ENCODE measurements at places on chromosomes 3 and 15. TPM values are rescaled to one million over a fixed set of nuclear protein-coding genes. Genes with fewer than 3 reads are reported as not detected.
A peak's percentile ranks its signal among the peaks of the same experiment; 100 is the strongest.

The SPATA12 gene
- total RNA-seq: not detected

- no peak for ATAC-seq
Measured at GRCh38 chr3:14689247-14689980, 14.5 kb downstream of the C3orf20 start.

GRCh38 chr15:30985081-30985531 is 6.3 kb downstream of the MTMR10 start:
- ATAC-seq: no peak

DNA sequence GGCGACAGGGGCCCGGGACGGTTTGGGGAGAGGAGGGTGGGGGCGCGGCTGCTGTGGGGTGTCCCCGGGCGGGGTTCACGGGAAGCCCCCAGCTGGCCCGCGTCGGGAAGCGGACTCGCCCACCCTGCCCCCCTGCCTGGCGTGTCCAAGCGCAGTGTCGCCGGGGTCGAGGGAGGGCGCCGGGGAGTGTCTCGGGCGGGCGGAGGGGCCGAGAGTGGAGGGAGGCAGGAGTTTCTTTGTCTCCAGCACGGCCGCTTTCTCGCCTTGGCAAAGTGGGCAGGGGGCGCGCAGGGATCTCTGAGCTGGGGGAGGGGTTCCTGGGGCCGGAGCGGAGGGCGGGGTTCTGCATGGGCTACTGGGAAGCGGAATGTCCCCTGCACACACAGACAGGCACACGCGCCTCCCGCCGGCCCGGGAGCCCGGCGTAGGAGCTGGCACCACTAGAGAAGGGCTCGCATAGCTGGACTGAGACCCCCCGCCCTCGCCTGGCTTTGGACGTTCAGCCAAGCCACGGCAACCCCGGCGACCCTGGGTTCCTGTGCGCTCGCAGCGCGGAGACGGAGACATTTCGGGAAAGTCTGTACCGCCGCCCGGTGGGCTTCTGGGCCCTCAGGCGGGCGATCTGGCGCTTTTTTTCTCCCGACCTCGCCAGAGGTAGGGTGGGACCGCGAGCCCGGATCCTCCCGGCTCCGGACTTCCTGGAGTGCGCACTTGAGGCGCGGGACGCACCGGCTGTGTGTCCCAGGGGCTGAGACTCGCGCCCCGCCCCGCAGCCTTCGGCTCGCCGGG is 822 bp downstream of the ST8SIA2 start:
- no peak for ATAC-seq

- ATAC-seq: no peak
Measured at GRCh38 chr3:85603378-85603777, 644.6 kb downstream of the CADM2 start.

DNA sequence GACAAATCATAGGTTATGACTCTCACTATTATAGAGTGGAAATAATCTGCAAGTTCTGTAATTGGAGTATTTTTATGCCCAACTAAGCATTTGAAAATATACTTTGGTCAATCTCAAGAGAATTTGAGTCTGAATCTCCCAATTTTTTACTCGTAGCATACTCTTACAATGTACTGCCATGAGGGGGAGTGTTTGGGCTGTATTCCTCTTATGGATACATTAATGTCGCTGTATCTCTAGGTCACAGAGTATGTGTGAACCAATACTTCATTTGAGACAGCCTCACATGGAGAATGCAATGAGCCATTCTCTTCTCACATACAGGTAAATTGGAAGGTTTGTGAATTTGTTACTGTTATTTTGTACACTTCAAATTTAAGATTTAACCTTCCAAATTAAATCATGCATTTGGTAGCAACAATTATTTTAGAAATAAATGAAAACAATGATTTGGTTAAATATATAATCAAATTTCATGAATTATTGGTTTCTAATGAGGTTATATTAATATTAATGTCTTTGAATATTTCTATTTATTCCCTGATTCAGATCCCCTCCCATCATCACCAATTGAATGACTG is 5.5 kb upstream of the CD200 start:
- ATAC-seq: peak; percentile 89

- peak; percentile 89 for ATAC-seq
Measured at GRCh38 chr3:114418724-114419543, 125.1 kb downstream of the TIGIT start.

GRCh38 chr3:151839313-151839631 is 25.4 kb downstream of the AADAC start:
- no peak for ATAC-seq

- peak; percentile 76 for ATAC-seq
Measured at GRCh38 chr3:150286390-150287147, 121.5 kb upstream of the TSC22D2 start.

DNA sequence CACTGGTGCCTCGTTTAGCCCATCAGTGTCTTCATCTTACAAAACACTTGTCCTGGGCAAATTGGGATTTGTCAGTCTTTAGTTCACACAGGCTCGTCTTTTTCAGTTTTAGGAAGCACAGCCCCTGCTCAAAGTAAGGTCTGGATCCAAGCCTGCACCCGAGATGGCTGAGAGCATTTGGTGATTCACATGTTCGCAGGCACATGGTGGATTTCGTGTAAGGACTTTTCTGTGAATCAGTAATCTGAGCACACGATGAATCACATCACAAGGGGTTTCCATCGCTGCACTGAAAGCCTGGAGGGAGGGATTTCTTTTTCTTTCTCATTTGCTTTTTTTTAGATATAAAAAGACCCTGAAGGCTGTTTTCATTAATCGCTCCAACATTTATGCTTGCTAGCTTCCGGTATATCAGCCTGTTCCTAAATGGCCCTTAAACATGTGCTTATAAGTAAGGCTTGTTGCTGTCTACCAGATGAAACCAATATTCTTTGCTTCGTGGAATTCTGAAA is 435.6 kb upstream of the ATP10A start:
- no peak for ATAC-seq

DNA sequence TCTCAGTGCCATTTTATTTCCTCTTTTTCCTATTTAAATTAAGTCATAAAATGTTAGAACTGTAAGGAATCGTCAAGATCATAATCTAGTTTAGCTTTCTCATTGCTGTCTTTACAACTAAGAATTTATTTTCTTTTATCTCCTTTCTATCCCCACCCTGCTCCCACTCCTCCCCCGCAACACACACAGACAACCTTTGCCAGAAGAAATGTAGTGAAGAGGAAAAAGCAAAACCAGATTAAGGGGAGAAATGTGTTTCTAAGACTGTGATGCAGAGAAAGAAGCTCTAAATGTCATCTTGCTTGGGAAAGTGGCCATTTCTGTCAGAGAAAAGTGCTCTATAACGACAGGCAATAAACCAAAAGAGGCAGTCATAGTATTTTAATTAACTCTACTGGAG is 78.3 kb upstream of the MLF1 start:
- ATAC-seq: no peak

The CDC25A gene
- 3.8 TPM for total RNA-seq

GRCh38 chr3:105516972-105517371 is 150.3 kb downstream of the ALCAM start:
- no peak for ATAC-seq

GRCh38 chr3:27596334-27596841 is 112.2 kb upstream of the SLC4A7 start:
- no peak for ATAC-seq

DNA sequence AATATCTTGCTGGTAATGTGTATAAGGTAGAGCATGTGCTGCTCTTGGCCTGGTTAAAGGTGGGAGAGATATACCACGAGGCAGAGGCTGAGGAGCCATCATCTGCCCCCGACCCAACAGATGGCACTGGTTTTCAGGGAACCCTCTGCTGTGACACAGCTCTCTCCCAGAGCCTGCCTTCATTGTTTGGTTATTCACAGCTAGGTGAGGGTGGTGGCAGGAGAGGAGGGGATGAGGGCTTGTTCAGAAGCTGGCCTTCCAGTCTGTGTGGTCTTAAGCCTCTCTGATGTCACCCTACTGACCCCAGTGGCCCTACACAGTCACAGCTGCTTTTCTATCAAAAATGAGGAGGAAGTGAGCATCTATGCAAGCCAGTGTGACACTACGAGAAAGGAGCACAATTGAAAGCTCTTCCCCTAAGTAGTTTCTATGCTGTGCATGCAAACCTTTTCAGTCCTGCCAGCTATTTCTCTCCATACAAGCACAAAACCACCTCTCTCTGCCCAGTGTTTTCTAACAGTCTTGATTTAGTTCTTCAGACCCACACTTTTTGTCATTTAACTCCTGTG is 258.4 kb upstream of the AGTR1 start:
- no peak for ATAC-seq

DNA sequence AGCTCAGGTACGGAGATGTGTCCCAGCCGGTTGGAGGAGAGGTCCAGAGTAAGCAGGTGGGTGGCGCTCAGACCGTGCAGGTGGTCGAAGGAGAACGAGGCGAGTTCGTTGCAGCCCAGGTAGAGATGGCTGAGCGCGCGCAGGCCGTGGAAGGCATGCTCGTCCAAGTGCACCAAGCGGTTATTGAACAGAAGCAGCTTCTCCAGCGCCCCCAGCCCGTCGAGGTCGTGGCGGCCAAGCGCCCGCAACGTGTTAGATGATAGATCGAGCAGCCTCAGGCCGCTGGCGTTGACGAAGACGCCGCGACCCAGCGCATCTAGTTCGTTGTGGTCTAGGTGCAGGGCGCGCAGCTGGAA is 648 bp downstream of the AMIGO3 start:
- ATAC-seq: no peak

The SERINC4 gene
- total RNA-seq: 0.36 TPM

The CASR gene
- not detected for total RNA-seq

- peak; percentile 12 for ATAC-seq
Measured at GRCh38 chr3:111763001-111763471, 96.0 kb upstream of the PHLDB2 start.

GRCh38 chr3:151501923-151502632 is 41.2 kb upstream of the IGSF10 start:
- ATAC-seq: no peak

The SENP8 gene
- 1.8 TPM for total RNA-seq

The CYP8B1 gene
- not detected for total RNA-seq

DNA sequence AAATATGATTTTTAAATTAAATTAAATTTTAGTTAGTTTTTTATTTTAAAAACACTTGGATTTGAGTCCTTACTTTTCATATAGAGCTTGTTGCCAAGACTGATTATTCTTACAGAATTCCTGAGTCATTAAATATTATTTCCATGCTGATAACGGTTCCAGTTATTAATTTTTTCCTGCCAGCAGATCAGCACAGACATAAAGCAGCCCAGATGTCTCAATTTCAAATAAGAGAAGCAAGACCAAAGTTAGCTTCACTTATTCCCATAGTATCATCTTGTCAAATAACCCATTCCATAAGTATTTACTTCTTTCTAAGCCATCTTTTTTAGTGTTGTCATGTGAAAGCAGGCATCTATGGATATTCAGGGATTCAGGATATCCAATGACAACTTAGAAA is 75.3 kb downstream of the SSR3 start:
- ATAC-seq: no peak

DNA sequence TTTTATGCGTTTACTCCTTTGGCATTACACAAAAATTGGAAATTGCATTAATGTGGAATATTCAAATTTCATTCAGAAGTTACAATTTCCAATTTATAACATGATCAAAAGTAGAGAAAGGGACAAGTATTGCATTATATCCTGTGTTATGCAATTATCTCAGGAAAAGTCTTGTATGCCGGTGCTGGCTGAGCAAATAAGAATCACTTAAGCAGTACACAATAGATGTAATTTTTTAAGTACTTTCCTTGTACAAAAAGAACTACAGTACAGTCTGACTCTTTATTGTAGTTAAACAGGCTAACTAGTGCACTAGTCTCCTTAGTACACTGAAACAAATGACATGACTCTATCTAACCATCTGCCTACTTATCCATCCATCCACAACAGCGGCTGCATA is 493.2 kb upstream of the KCNMB2 start:
- no peak for ATAC-seq

DNA sequence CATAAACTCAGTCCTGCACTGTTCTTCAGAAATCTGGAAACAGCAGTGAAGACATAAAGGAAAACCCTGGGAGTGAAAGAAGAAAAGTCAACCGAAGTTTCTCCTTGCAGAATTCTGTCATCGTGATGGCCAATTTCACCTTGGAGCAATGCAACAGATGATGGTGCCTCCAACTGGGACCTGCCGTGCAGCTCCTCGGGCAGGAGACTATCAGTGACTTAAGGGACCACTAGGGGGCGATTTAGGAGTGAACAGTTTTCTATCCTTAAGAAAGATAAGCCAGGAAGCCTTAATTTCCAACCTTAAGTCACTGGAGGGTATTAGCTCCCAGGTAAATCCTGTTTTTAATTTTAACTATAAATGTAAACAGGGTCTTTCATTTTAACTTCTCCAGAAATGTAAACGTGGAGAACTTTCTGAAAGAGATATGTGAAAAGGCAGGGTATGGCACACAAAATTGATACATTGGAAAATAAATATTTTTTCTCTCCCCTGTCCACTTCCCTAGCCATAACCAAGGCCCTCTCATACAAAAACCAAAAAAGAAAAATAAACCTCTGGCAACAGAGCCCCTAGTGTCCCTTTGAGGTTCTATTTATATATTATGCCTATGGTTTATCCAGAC is 116.3 kb downstream of the PDZRN3 start:
- ATAC-seq: peak; percentile 83

DNA sequence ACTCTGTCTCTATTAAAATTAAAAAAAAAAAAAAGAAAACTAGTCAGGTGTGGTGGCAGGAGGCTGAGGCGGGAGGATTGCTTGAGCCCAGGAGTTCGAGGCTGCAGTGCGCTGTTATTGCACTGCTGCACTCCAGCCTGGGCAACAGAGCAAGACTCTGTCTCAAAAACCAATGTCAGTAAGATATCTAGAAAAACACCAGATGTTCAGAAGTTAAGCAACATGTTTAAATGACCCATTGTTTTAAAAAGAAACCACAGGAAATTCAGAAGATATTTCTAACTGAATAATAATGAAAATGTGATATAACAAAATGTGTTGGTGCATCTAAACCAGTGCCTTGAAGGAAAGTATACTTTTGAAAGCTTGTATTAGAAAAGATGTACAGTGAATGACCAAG is 203.4 kb upstream of the CGNL1 start:
- no peak for ATAC-seq

GRCh38 chr15:68768321-68768720 is 52.4 kb downstream of the ANP32A start:
- no peak for ATAC-seq

The PATL2 gene
- 1.2 TPM for total RNA-seq

DNA sequence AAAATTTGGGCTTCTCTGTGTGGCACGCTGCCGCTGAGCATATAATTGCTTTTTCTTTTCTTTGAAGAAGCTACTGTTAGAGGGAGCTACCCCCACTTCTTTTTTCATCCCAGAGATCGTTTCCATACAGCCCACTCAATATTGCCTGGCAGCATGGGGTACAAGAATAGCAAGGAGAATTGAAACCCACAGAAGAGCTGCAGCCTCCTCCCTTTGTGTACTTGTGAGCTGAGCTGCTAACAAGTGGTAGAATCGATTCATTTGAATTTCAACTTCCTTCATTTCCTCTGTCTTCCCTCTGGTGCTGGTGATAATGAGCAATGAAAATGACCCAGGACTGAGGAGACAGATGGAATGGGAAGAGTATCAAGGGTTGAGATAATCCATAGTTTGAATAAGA is 64.9 kb downstream of the LRRC3B start:
- ATAC-seq: no peak

All from esophagus mucosa (tissue), 1 donor.